ENCODE measurements at places on chromosomes 2 and 18. TPM values are rescaled to one million over a fixed set of nuclear protein-coding genes. Genes with fewer than 3 reads are reported as not detected.

DNA sequence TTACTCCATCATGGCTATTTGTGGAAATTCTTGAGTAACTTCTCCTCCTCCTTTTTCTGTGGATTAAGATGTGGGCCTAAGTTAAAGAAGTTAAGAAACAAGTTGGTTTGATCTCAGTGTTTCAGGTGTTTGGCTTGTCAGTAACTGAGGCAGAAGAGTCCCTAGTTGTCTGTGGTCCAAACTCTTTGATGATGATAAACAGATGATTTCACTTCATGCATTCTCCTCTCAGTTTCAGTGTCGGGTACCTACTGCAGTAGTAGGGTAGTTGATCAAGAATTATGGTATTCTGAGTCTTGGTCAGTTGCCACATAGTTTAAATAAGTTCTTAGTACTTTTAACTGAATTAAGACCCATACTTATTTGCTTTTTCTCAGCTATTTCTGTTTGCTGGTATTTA, 85.6 kb downstream of the NCOA1 start:
- no peak for DNase-seq

- no peak for DNase-seq
Observed at GRCh38 chr2:177506505-177506904, 113.9 kb downstream of the AGPS start.

The GALNT14 gene
- total RNA-seq = 0.14 TPM

DNA sequence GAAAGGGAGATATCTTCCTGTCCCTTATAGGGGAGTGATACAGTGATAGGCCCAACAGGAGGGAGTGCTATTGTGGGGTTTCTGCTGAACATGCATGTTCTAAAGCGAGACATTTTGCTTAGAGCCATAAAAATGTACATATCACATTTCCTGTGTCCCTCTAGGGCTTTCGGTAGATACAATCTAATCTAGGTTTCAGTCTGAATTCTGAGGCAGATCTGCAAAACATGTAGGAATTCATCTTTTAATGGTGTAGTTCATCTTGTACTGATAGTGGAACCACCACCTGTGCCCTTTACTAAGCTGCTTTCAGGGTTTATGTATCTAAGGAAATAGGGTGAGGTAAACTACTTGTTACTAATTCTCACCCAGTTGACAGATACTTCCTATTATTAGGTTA, 73.8 kb downstream of the SPTBN1 start:
- no peak for DNase-seq

The NTSR2 gene
- total RNA-seq = not detected

The SCG2 gene
- 0.19 TPM for total RNA-seq

The SCN9A gene
- total RNA-seq = 1.4 TPM

The TNFAIP6 gene
- 2.9 TPM for total RNA-seq

- DNase-seq = no peak
Observed at GRCh38 chr2:79910643-79911042, 393.9 kb downstream of the LRRTM1 start.

DNA sequence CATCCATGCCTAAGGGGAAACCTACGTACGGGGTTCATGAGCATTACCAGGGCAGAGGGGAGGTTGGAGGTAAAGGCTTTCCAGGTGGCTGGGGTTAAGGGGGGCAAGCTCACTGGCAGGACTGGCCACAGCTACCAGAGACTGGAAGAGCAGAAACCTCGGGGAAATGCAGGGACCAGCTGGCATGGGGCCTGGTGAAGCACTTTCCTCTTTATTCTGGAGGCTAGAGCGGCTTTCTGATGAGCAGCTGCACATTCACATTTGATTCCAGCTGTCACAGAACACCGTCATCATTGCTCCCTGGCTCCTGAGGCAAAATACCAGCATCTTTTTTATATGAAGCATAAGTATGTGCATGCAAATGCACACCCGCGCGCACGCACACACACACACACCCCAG, 28.7 kb upstream of the LRRC30 start:
- no peak for DNase-seq

DNA sequence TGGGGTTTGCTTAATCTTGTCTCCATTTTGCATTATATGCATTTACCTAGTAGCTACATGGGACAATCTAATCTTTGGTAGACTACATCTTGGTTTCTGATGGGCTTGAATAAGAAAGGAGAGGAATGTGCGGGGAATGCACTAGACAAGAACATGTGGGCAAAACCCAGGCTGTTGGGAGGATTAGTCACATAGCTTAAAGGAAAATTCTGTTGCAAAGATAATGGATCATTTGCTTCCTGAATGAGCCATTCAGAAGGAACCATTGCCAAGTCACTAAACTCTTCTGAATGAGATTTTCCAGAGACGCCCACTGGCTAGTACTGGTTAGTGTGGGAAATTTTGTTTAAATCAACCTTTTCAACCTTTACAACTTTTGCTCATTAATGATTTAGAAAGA, 84.8 kb downstream of the OSBPL6 start:
- DNase-seq = no peak

The GALNT1 gene
- total RNA-seq = 47.8 TPM

DNA sequence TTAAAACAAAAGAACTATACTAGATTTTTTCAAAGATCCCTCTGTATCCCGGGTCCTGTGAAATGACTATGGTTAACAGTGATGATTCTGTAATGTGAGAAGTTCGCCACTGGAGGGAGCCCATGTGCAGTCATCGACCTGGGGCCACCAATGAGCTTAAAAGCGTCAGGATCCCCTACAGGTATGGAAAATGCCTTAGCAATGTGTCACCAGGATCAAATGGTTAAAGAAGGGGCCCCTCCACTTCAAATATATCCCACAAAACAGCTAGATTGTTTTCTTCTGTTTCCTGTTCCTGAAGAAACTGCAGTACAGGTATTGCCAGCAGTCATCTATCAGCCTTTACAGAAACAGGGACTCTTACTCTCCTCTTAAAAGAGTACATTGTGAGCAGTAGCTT, 15.3 kb downstream of the CHRNA1 start:
- no peak for DNase-seq

The GREB1 gene
- total RNA-seq = 7.8 TPM

GRCh38 chr2:10834068-10834655, 21.6 kb upstream of the PDIA6 start:
- no peak for DNase-seq

GRCh38 chr2:10924441-10924840, 12.7 kb downstream of the KCNF1 start:
- DNase-seq = no peak

GRCh38 chr18:57961876-57962505, 82.0 kb upstream of the NEDD4L start:
- DNase-seq = no peak

DNA sequence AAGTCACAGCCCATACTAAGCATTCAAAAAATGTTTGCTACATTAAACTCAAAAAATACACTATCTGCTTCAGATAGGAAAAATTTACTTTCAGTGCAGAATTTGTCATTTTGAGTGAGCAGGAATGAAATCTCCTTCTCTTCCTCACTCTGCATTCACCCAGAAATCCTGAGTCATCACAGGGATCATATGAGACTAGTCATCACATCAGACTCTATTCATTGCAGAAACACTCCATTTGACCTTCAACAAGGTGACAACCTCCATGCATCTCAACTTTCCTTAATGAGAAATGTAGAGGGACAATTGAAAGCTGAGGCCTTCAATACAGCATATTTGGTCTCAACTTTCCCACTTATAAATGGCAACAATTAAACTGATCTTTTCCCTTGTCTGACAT, 130.4 kb upstream of the CYP26B1 start:
- no peak for DNase-seq

GRCh38 chr2:128405981-128406613, 87.4 kb upstream of the HS6ST1 start:
- no peak for DNase-seq

GRCh38 chr18:79586436-79587225, 93.0 kb upstream of the CTDP1 start:
- DNase-seq = peak; percentile 13

DNA sequence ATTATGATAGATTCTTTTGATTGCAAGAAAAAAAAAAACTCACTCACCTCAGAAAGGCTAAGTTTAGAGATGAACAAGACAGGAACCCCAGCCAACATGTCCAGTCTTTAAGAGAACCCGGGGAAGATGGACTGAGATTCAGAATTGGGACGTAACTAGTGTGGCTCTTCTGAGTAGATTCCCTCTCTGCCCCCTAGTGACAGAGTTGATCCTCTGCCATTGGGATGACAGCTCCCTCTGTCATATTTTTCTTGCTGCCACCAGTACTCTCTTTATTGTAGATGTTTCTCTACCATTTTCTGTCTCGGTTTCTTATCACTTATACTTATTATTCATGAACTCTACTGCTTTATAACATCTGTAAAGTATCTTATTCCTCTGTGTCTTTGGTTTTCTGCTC, 77.7 kb downstream of the GULP1 start:
- DNase-seq = no peak

The ATL2 gene
- total RNA-seq = 28.4 TPM

DNA sequence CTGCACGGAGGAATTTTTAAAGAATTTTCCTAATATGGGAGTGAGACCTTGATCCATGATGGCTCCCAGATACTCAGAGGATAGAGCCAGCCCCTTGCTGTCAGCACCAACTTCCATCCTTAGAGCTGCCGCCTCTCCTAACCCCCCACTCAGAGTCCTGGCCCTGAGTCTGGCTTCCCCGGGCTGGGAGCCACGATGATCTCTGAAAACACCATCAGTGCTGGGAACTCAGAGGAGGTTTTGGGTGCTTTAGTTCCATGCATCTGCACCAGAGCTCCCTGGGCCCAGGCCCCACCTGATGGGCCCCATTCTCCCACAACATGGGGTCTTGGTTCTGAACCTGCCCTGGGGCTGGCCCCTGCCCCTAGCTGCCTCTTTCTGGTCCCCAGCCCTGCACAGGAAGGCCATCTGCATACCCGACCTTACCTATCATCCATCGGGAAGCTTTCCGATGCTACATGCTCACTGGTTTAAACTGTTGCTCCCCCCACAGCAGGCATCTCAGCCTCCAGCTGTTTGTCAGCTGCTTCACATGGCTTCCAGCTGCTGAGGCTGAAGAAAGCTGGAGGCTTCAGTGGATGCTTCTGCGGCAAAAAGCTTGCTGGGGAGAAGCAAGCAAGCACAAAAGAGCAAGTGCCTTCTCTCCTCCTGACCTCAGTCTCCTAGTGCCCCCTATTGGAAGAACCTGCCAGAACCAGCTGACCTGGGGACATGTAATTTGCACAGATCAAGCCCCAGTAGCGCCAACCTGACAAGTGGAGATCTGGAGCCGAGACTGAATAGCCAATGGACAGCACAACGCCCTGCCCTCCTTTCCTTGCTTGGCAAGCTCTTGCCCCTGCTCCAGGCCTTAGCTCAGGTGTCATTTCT, 24.2 kb upstream of the RHOB start:
- DNase-seq = peak; percentile 46

The ZNF804A gene
- total RNA-seq = not detected

DNA sequence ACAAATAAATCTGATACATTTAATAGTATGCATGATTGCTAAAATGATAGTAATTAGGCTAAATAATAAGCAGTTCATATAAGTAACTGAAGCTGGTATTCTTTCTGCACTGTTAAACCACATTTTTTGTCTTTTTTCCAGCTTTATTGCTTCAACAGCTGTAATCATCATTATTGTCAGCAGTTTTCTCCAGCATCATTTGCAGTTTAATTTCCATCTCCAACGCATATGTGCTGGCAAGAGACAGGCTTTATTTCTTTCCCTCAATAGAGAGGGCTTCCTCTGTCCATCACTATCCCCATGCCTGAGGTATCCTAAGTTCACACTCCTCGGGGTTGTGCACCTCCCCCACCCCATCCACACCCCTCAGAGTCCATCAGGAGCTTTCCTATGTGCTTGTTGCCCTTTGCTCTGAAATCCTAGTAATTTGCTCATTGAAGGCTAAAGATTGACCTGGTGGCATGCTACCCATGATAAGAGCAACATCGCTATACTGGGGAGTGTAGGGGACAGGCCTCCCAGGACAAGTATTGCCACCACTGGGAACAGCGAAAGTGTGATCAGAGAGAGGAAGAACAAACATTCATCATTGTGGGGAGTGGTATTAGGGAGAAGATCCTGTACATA, 37.1 kb downstream of the B4GALT6 start:
- no peak for DNase-seq

The IL36A gene
- not detected for total RNA-seq

The CXCR2 gene
- total RNA-seq = 0.96 TPM

DNA sequence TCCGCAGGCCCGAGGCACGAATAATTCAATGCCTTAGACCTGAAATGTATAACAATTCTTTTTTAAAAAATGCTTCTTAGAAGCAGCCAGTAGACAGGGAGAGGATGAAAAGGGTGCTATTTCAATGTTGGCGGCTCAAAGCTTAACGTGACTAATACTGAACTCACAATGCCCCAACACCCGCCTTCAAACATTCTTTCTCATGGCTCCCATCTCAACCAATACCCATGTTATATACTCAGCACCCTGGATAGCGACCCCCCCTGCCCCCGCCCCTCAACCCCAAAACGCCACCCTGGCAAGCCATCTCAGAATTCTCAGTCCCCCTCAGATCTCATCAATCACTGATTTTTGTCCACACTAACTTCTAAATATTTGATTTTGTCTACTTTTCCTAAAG, 4.4 kb downstream of the FBXO41 start:
- no peak for DNase-seq

DNA sequence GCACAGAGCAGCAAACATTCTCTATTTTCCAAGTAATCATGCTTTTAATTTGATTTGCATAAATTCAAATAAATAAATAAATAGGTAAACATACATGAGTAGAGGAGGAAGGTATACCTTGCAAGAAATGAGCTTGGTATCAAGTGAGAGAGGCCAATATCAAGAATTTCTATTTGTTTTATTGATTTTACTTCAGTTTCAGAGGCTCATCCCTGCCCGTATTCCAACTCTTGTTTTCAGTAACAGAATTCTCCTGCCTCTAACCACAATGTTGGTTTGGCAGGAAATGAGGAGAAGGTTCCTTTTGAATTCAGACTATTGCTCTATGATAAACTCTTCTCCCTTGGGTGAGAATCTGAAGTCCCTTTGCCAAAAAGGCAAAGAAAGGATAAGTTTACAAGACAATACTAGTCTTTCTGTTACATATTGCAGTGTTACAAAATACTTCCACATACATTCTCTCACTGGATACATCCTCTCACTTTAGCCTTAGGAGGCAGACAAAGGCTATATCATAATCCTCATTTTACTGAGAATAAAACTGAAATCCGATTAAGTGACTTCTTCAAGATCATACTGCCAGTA, 68.3 kb upstream of the ZNF397 start:
- DNase-seq = no peak

DNA sequence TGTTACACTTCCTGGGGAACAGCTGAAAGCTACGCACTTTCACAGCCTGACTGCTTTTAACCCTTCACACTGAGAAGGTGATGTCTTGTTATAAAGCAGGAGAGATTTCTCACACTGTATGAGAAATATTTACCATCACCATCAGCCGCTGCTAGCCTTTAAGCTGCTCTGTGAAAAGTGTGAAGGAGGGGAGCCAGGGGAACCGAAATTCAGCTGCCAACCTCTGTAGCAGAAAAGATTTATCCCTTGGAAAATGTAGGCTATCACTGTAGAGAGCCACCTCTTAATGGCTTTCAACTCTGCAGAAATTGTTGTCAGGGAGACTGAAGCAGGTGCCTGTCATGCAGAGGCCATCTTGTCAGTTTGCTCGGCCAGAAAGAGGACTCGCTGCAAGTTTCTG, 145.3 kb downstream of the SP3 start:
- DNase-seq = no peak

GRCh38 chr2:108978709-108979111, 10.3 kb downstream of the EDAR start:
- DNase-seq = no peak

- peak; percentile 33 for DNase-seq
Observed at GRCh38 chr2:202377207-202377761, 1.2 kb downstream of the BMPR2 start.

The UGT1A4 gene
- not detected for total RNA-seq

Measured in left ventricle myocardium inferior (tissue), 1 donor.